ENCODE measurements at places on chromosomes 1 and 21.

GRCh38 chr1:85148524-85149250 is 52.1 kb downstream of the SYDE2 start:
- peak; percentile 18 for DNase-seq

GRCh38 chr21:42459546-42460215 is 36.3 kb downstream of the RSPH1 start:
- DNase-seq = no peak

DNA sequence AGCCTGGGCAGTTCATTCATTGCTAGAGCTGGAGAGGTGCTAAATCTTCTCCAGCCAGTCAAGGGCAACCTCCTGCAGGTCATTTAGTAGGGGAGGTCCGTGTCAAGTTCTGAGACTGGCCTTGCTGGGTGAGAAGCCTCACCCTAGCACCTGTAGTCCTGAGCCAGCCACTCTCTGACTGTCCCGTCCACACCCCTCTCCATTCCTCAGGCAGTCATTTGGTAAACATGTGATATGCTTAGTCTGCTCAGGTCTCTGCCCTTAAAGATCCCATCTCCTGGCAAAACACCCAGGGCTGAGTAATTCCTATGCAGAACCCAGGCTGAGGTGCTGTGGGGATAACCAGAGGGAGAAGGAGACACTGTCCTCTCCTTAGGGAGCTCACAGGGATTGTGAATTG is 13.7 kb upstream of the IGFN1 start:
- no peak for DNase-seq

DNA sequence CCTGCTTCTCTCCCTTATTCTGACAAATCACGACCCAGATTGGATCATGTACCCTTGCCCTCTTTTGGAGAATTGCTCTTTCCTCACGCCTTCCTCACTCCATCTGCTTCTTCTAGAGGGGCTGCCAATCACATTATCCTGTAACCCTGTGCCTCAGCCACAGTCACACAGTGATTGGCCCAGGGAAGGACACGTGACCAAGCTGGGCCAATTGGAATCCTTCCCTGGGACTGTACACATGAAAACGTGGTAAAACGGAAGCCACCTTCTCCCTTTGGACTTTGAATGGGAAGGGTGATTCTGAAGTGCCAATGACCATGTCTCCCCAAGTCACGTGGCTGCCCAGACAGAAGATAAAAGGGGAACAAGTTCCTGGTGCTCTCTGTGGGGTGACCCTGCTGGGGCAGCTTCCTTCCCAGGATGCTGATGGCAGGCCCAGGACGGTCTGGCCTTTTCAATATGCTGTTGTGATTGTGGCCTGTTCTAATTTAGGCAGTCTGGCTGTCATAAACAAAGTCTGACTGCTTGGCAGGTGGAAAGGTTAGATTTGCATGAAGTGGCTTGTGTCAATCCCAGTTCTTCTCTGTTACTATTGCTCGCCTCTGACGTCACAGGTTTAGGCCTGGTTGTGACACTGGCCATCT is 92.9 kb downstream of the UBIAD1 start:
- no peak for DNase-seq

DNA sequence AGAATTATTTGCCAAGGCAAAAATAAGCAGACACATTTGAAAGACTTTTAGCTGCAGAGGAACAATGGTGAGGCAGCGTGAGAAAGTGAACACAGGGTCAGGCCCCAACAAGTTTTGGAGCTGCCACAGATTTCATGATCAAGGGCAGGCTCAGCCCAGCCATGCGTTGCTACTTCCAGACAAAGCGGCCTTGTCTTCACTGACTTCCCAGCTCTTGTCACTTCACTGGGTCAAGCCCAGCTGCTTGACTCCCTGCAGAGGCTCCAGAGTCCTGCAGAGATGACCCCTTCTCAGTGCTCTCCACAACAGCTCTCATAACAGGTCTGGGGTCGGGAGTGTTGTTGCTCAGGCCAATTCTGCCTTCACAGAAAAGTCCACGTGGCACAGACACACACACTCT is 35.8 kb downstream of the HHAT start:
- DNase-seq = no peak

DNA sequence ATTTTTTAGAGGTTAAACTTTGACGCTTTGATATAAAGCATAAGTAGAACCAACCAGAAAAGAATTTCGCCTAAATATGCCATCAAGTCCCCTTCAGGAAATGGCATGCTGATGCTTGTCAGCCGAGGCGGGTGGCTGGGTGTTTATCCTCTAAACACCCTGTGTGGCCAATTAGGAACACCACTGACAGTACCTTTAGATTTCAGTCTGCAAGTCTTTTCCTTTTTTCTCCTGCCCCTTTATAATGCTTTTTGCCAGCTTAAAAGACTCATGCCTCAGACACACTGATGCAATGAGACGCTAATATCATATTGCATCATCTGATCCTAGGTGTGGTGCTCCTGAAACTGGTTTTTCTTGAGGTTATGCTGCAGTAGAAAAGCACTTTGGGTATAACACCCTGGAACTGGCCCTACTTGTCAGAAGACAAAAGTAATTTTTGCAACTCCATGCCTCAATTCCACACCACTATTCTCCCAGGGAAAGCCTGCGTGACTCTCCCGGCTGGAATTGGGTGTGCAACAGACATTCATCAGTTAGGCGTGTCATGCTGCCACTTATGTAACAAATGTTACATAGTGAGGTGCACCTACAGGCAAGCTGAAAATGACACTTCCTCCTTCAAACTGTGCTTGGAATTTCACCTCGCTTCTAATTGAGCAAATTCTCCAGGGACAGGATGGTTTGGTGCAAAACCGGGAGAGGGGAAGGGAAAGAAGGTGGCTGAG is 2.0 kb upstream of the RCC2 start:
- no peak for DNase-seq

- no peak for DNase-seq
These were observed 80.6 kb downstream of the NAV1 start for GRCh38 chr1:201619513-201619912.

DNA sequence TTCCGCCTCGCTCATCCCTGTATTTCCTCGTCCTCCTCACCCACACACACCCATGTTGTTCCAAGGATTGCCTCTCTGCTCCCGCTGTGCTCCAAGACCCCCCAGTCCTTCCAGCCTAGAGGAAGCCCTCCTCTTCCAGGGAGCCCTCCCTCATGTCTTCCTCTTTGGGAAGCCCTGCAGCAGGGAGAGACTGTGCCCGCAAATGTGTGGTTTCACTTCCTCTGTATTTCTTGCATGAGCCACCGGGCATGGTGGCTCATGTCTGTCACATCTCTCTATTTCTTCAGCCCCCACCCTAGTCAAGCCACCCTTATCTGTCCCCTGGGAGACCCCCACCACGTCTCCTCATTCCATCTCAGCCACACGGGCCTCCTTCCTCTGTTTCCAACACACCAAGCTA is 57.5 kb upstream of the PAX7 start:
- DNase-seq = no peak

All from stimulated activated naive B cell treated with anti-CD40 and anti-IgM and Interleukin-4, amounts not matched to agents 10 μg/mL and 1 μg/mL and 100 μg/mL, for 72 hours (primary cell).